ENCODE measurements at places on chromosomes 4 and X.

GRCh38 chr4:182255441-182256190, 12.4 kb downstream of the TENM3 start:
- no peak for DNase-seq

GRCh38 chrX:10608099-10608498, 12.3 kb downstream of the MID1 start:
- DNase-seq: no peak

DNA sequence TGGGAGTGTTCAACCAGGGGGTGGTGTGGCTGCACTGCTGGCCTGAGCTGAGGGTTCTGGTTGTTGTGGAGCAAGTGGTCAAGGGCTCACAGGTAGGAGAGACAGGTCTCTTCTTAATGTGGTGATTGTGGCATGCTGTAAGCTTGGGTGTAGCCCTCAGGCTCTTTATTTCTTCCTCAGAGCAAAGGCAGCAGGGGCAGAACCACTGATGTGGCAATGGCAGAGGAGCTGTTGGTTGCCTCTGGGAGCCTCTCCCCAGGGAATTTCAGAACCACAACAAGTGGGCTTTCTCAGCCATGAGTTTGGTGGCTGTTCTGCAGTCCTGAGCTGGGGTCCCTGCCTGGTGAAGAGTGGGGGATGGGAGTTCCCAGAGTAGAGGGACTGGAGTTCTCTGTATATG, 1017.2 kb downstream of the SH3BGRL start:
- no peak for DNase-seq

DNA sequence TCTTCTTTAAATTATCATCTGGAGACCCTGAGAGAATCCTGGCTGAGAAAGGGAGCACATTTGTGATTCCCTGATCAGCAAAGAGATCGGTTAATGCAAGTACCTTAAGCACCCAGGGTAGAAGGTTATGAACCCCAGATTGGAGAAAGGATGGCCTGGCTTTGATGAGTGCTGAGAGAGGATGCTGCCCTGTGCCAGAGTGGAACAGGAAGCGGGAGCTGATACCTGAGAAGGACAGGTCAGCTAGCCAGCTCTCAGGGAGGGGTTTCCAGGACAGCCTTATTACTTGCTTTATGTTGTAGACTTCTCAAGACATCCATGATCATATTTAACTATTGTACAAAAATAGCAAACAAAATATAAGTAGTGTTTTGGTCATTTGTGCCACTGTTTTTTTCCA, 141.9 kb downstream of the GATB start:
- DNase-seq: no peak

DNA sequence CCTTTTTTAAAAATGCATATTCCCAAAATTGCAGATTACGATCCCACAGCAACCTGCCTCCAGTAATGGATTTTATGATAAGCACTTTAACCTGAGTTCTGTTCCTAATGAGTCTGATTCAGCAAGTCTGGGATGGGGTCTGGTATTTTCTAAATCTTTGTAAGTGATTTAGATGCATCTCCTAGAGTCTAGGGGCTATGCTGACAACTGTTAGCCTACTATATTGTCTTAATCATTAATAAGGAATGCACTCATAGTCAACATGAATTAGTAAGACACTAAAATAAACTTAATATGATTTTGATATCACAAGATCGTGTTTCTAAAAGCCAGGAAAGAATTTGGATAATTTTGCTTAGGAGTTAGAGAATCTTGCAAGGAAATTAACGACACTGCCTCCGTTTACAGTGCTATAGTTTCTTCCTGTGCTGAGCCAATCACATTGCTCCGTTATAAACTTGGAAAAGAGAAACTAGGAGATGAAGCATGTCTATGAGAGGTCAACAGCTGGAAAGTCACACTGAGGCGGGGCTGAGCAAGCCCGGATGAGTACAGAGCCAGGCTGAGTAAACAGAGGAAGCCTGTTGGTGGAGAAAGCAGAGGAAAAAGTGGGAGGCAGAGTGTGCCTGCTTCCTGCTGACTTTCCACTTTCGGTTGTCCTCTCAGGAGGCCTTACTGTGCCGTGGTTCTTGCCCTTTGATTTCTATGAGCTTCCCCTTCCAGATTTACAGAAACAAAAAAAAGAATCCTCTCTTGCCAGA, 5.4 kb downstream of the SCARB2 start:
- no peak for DNase-seq

- no peak for DNase-seq
Measured at GRCh38 chr4:16315456-16315855, 89.2 kb upstream of the TAPT1 start.
